Tibial nerve (tissue), 4 donors: ENCODE measurements at places on chromosomes 4 and X. TPM values are rescaled to one million over a fixed set of nuclear protein-coding genes. Genes with fewer than 3 reads are reported as not detected.
A peak's percentile ranks its signal among the peaks of the same experiment; 100 is the strongest.

Gene LRRC66
- 0.84 TPM for total RNA-seq

Gene FRMD7
- total RNA-seq, result not detected

Gene ASB11
- not detected for total RNA-seq

Gene CT83
- not detected for total RNA-seq

Gene H2BW1
- not detected for total RNA-seq

Gene MXRA5
- total RNA-seq, result 0.84 TPM

Gene SUPT20HL2
- not detected for total RNA-seq

Gene BEX5
- total RNA-seq, result not detected

Gene KIT
- 1.5 TPM for total RNA-seq

Gene HSFX3
- not detected for total RNA-seq

Gene CT55
- total RNA-seq, result not detected

Gene PAGE4
- not detected for total RNA-seq

Gene HSFX4
- not detected for total RNA-seq

- H3K4me3 ChIP-seq, result no peak overlapping the region
- no peaks in the 10 kb centered on the region for H3K27me3 ChIP-seq
- H3K4me1 ChIP-seq, result no peaks in the 10 kb centered on the region
- DNase-seq, result no peak
- H3K36me3 ChIP-seq, result no peaks in the 10 kb centered on the region
These were observed 116.4 kb upstream of the BEND4 start for GRCh38 chr4:42268824-42269223.

- H3K4me3 ChIP-seq, result no peak overlapping the region
- H3K27ac ChIP-seq, result no peak overlapping the region
- DNase-seq, result peak; percentile 41
- no peaks in the 10 kb centered on the region for H3K36me3 ChIP-seq
- H3K27me3 ChIP-seq, result no peaks in the 10 kb centered on the region
These were observed 12.8 kb upstream of the ELOVL6 start for GRCh38 chr4:110211007-110211769.

DNA sequence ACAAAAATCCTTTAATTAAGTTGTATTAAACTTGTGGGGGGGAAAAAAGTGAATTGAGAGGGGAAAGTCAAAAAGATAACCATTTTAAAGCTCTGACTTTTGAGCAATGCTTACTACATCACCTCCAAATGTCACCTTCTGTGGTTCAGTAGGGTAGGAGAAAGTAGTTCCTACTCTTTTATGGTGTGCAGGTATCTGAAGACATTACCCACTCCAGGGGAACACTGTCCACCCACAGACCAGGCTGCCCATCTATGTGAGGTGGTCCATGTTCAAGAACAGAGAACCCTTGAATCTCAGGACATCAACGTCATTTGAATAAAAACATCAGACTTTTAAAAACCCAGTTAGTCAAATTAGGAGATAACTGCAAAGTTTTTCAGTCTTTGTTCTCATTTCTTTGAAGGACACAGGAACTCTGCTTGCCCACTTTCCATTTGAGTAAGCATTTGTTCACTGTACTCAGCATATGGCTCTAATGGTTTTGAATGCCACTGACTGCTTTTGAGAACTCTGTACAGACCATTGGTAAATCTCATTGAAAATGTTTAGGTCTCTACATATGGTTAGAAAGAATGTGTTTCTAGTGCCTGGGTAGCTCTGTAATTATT lies 18.4 kb downstream of the NMU start:
- H3K36me3 ChIP-seq, result no peaks in the 10 kb centered on the region
- no peak overlapping the region for H3K27ac ChIP-seq
- H3K4me1 ChIP-seq, result no peaks in the 10 kb centered on the region
- H3K4me3 ChIP-seq, result no peak overlapping the region

- no peak overlapping the region for H3K27ac ChIP-seq
- no peaks in the 10 kb centered on the region for H3K4me1 ChIP-seq
- DNase-seq, result no peak
- no peaks in the 10 kb centered on the region for H3K36me3 ChIP-seq
- H3K4me3 ChIP-seq, result no peak overlapping the region
These were observed 74.7 kb downstream of the GALNT7 start for GRCh38 chr4:173243321-173243720.

DNA sequence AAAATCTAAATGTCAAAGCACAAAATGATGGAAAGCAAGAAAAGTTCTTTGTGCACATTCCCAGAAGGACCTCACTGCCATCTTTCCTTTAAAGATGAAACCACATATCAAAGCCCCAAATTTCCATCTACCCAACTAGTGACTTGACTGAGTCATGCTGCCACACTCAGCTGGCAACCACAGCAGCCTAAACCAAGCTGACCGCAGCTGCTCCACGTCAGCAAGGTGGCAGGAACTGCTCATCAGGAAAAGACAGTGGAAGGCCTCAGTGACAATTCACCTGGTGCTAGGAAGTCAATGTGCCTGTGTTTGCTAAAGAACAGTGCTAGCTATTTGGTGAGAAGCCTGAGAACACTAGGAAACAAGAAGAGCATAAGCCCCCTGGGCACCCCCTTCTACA lies 26.1 kb downstream of the ACOX3 start:
- no peak overlapping the region for H3K4me3 ChIP-seq
- no peak overlapping the region for H3K27ac ChIP-seq
- DNase-seq, result no peak
- no peaks in the 10 kb centered on the region for H3K36me3 ChIP-seq

DNA sequence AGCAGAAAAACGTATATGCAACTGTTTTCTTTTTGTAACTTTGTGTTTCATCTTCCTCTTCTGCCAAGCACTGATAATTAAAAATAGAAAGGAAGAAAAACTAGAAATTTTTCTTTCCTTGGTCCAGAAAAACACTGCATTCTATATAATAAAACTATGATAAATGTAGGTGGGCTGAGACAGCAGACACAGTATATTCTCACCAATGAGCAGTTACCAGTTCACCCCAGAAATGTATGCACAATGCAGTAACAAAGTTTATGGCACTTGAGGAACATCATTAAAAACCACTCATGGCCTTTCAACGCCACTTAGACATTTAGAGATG lies 79.4 kb downstream of the FAT1 start:
- peaks cover 3% of the 10 kb centered on the region for H3K4me1 ChIP-seq
- DNase-seq, result no peak
- no peak overlapping the region for H3K27ac ChIP-seq
- peaks cover 13% of the 10 kb centered on the region for H3K36me3 ChIP-seq

DNA sequence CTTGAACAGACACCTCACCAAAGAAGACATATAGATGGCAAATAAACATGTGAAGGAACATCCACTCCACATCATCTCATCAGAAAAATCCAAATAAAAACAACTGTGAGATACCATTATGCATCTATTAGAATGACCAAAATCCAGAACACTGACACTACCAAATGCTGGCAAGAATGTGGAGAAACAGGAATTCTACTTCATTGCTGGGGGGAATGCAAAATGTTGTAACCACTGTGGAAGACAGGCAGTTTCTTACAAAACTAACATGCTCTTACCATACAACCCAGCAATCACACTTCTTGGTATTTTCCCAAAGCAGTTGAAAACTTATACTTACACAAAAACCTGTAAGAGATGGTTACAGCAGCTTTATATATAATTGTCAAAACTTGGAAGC lies 38.2 kb upstream of the ANTXR2 start:
- no peak for DNase-seq
- no peaks in the 10 kb centered on the region for H3K27me3 ChIP-seq
- H3K4me1 ChIP-seq, result no peaks in the 10 kb centered on the region
- H3K36me3 ChIP-seq, result no peaks in the 10 kb centered on the region
- H3K4me3 ChIP-seq, result no peak overlapping the region
- H3K27ac ChIP-seq, result no peak overlapping the region

DNA sequence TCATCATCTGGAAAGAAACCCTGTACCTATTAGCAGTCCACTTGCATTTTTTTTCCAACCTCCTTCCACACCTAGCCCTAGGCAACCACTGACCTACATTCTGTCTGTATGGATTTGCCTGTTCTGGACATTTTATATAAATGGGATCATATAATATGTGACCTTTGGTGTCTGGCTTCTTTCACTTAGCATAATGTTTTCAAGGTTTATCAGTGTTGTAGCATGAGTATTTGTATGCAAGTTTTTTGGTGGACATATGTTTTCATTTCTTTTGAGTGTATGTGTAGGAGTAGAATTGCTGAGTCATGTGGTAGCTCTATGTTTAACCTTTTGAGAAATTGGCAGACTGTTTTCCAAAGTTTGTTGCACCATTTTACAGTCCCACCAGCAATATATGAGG lies 198.6 kb downstream of the CEP135 start:
- H3K4me3 ChIP-seq, result no peak overlapping the region
- H3K4me1 ChIP-seq, result no peaks in the 10 kb centered on the region
- H3K27ac ChIP-seq, result no peak overlapping the region
- H3K36me3 ChIP-seq, result no peaks in the 10 kb centered on the region
- H3K27me3 ChIP-seq, result no peaks in the 10 kb centered on the region

DNA sequence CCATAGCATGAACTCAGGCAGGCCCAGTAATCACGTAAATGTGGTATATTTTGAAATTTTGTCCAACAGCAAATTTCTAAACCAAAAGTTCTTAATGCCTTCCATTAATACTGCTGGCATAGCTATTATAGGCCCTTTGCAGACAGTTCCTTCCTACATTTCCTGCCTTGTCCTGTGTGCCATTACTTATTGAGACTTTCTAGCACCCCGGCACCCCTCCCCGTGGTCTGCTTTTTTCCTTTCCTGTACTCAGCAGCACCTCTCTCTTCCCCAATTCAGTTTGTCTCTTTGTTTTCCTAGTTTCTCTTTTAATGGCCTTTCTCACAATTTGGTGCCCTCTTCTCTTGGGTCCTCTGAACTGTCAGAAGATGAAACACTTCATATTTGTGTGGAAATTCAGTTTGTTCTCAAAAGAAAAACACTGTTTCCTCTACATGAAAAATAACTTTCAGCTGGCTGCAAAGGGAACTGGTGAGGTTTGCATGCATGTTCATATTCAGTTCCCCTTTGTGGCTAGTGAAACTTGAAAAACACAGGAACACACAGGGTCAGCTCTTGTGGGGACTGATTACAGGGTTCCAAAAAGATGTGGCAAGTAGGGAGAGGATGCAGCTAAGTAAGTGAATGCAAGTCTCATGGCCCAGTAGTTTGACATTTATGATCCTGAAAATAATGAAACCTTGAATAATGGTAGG lies 17.1 kb downstream of the GPR34 start:
- no peaks in the 10 kb centered on the region for H3K36me3 ChIP-seq
- no peaks in the 10 kb centered on the region for H3K4me1 ChIP-seq
- H3K4me3 ChIP-seq, result no peak overlapping the region
- no peak overlapping the region for H3K27ac ChIP-seq
- H3K27me3 ChIP-seq, result no peaks in the 10 kb centered on the region

- H3K27me3 ChIP-seq, result no peaks in the 10 kb centered on the region
- H3K4me3 ChIP-seq, result no peak overlapping the region
- no peak overlapping the region for H3K27ac ChIP-seq
- no peaks in the 10 kb centered on the region for H3K36me3 ChIP-seq
- DNase-seq, result no peak
These were observed 75.6 kb upstream of the ETNPPL start for GRCh38 chr4:108838451-108838850.

- no peak overlapping the region for H3K4me3 ChIP-seq
- no peaks in the 10 kb centered on the region for H3K27me3 ChIP-seq
- H3K27ac ChIP-seq, result no peak overlapping the region
- no peak for DNase-seq
These were observed 243.2 kb upstream of the BMP3 start for GRCh38 chr4:80787306-80787705.

GRCh38 chr4:16205298-16206164 lies 20.7 kb downstream of the TAPT1 start:
- no peaks in the 10 kb centered on the region for H3K4me1 ChIP-seq
- no peak overlapping the region for H3K27ac ChIP-seq
- DNase-seq, result no peak
- peaks cover 7% of the 10 kb centered on the region for H3K36me3 ChIP-seq

- no peaks in the 10 kb centered on the region for H3K36me3 ChIP-seq
- no peaks in the 10 kb centered on the region for H3K4me1 ChIP-seq
- no peaks in the 10 kb centered on the region for H3K27me3 ChIP-seq
- H3K27ac ChIP-seq, result no peak overlapping the region
- H3K4me3 ChIP-seq, result no peak overlapping the region
- no peak for DNase-seq
These were observed 123.4 kb downstream of the HMX1 start for GRCh38 chr4:8748236-8748575.

DNA sequence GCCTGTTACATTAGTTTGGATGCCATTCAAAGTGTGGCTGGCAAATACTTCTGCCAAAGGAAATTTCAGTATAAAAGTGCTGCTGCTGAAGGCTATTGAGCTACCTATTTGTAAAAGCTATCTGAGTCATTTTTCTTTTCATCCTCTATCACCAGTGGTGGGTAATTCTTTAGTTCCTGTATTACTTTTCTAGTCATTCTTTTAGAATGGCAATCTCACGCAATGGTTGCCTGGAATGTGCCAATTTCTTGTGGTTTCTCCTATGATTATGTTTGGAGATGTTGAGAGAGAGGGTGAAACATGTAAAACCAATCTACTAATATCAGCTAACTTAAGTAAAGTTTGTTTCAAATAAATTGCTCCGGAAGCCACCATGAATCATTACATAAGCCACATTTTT lies 685.0 kb downstream of the RAPGEF2 start:
- no peaks in the 10 kb centered on the region for H3K27me3 ChIP-seq
- no peak for DNase-seq
- no peaks in the 10 kb centered on the region for H3K4me1 ChIP-seq
- H3K36me3 ChIP-seq, result no peaks in the 10 kb centered on the region
- no peak overlapping the region for H3K27ac ChIP-seq
- no peak overlapping the region for H3K4me3 ChIP-seq

DNA sequence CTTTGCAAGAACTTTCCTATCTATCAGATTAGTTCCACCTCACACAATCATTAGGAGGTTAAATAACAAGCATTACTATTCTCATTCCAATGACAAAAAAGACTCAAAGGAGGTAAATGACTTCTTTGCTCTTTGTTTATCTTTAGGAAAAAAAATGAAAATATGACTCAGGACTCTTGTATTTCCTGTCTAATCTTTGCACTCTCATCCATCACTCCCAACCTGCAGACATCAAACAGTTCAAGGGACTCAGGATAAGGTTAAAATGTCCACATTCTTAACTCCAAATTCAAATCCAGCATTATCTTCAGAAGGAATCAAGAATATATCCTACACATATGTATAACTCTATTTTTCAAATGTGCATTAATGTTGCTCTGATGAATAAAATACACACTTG lies 139.6 kb downstream of the UNC5C start:
- no peaks in the 10 kb centered on the region for H3K27me3 ChIP-seq
- no peak for DNase-seq
- no peaks in the 10 kb centered on the region for H3K4me1 ChIP-seq
- no peak overlapping the region for H3K27ac ChIP-seq
- H3K36me3 ChIP-seq, result no peaks in the 10 kb centered on the region

GRCh38 chr4:137069473-137069872 lies 462.8 kb downstream of the PCDH18 start:
- H3K36me3 ChIP-seq, result no peaks in the 10 kb centered on the region
- no peak overlapping the region for H3K27ac ChIP-seq
- no peaks in the 10 kb centered on the region for H3K4me1 ChIP-seq
- H3K4me3 ChIP-seq, result no peak overlapping the region
- no peak for DNase-seq
- no peaks in the 10 kb centered on the region for H3K27me3 ChIP-seq
